NCI-H187 (cell line): ENCODE measurements at places on chromosomes 1 and 21.

- DNase-seq: no peak
Observed at GRCh38 chr1:206580438-206581113, 31.7 kb downstream of the EIF2D start.

- no peak for DNase-seq
Observed at GRCh38 chr1:208036918-208037766, 126.2 kb upstream of the CD34 start.

DNA sequence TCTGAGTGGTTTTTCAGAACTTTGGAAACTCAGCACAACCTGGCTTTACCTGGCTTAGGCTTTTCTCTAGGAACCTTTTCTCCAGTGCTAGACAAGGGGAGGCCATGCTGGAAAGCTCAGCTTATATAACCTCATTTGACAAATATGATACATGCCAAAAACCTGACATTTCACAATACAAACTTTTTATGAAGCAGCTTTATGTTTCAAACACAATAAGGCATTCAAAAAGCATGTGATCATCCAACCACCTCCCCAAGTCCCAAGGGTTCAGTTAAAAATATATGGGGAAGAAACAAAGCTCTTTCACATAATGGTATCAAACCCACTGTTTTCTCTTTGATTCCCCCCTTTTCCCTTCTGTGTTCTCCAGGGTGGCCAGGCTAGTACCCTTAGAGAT, 63.7 kb downstream of the ZC3H11B start:
- no peak for DNase-seq

- no peak for DNase-seq
Observed at GRCh38 chr21:36914244-36915013, 52.0 kb downstream of the HLCS start.

- DNase-seq: no peak
Observed at GRCh38 chr1:178603926-178604325, 91.0 kb downstream of the TEX35 start.

GRCh38 chr1:77388661-77389060, 106.8 kb downstream of the AK5 start:
- no peak for DNase-seq

DNA sequence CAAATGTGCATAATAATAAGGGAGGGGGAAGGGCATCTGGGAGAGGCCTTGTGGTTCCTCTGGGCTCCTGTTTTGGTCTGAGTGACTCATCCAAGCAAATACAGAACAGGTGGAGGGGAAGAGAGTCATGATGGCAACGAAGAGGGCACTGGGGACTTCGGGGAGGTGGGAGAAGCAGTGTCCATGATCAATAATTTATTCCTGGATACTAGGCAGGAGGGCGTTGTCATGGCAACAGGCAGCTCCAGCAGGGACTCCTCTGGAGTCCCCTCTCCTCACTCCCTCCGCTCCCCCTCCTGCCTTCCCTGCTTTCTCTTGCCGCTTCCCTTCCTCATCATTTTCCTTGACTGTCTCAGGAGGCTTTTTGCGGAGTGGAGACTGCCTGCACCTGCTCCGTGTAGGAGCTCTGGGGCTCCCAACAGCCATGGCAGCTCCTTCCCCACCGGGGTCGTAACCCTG, 12.3 kb upstream of the NFASC start:
- DNase-seq: peak; percentile 77

- no peak for DNase-seq
Observed at GRCh38 chr1:197989058-197989457, 71.9 kb downstream of the LHX9 start.
